ENCODE measurements at places on chromosomes 4 and X.
A peak's percentile ranks its signal among the peaks of the same experiment; 100 is the strongest.

DNA sequence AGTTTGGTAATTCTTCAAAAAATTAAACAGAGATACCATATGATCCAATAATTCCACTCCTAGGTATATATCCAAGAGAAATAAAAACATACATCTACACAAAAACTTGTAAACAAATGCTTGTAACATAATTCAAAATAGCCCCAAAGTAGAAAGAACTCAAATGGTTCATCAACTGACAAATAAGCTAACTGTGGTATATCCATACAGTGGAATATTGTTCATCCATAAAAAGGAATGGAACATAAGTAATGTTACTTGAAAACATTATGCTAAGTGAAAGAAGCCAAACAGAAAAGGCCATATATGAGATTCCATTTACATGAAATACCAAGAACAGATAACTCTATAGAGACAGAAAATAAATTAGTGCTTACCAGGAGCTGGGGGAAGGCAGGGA is 13.4 kb downstream of the RBBP7 start:
- no peak for DNase-seq

DNA sequence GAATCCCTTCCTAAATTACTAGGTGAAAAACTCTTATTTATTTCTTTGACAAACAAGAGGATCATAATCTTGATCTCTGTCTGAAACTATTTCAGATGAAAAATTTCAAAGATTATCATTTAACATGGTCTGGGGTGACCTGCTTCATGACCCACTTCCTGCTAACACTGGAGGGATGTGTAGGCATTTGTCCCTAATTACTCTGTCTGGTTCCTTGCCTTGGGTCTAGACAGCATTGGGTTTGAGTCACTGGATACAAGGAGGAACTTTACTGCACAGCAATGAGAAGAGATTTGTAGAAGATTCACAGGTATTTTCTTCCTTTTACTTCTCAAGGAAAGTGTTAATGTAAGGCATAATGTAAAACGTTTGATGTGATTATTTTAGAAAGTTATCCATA is 67.9 kb downstream of the LEF1 start:
- DNase-seq: no peak

- no peak for DNase-seq
Observed at GRCh38 chr4:71366766-71367165, 27.9 kb downstream of the SLC4A4 start.

GRCh38 chr4:5168891-5169290 is 117.6 kb downstream of the STK32B start:
- no peak for DNase-seq

DNA sequence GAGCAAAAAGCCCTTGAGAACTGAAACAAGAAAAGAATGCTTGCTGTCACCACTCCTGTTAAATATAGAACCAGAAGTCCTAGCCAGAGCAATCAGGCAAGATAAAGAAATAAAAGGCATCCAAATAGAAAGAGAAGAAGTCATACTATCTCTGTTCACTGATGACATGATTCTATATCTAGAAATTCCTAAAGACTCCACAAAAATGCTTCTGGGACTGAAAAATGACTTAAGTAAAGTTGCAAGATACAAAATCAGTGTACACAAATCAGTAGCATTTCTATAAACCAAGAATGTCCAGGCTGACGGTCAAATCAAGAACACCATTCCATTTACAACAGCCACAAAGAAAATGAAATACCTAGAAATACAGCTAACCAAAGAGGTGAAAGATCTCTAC is 552.7 kb upstream of the SLIT2 start:
- DNase-seq: no peak

GRCh38 chr4:150491132-150492049 is 90.6 kb upstream of the MAB21L2 start:
- DNase-seq: no peak

DNA sequence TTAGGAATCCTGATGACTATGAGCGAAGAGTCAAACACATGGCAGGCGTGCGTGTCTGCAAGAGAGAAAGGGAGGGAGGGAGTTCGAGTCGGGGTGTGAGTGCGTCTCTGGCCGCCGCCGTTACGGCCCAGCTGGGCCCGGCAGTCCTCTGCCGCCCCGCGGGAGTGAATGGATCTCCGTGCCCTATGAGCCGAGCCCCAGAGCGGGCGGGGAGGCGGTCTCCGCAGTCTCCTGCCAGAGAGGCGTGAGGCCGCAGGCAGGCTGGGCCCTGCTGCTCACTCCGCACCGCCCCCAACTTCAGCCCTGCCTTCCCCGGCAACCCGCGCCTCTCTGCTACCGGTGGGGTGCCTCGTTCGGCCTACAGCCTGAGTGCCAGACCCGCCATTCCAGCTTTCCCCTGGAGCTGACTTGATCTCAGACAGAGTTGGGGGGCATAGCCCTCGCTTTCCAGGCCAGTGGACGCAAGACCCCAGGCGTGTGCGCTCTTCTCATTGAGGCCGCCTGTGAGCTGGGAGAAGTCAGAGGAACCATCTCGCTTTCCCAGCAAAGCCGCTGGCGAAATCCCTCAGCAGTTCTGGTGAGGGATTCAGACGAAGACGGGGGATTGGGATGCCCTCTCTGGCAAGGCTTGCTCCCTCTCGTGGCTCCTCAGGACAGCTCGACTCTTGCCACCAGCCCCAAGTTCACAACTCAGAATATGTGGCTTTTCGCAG is 1.4 kb downstream of the SLC16A2 start:
- DNase-seq: no peak

DNA sequence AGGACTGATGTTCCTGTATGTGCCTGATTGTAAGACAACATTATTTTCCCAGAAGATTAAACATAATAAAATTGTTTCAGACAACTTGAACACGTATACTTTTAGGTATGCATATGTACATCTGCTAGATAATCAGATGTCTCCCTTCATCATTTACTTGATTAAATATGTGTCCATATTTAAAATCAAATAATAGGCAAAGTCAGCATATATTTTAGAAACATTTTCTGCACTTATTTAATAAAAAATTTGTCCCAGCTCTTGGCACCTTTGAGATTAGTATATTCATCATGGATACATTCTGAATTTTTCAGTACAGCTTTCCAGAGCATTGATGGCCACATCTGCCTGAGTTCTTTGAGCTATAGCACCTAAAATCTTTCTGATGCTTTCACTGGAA is 106.0 kb downstream of the ARHGAP10 start:
- no peak for DNase-seq

GRCh38 chr4:37951461-37952352 is 8.5 kb upstream of the PTTG2 start:
- DNase-seq: peak; percentile 85

DNA sequence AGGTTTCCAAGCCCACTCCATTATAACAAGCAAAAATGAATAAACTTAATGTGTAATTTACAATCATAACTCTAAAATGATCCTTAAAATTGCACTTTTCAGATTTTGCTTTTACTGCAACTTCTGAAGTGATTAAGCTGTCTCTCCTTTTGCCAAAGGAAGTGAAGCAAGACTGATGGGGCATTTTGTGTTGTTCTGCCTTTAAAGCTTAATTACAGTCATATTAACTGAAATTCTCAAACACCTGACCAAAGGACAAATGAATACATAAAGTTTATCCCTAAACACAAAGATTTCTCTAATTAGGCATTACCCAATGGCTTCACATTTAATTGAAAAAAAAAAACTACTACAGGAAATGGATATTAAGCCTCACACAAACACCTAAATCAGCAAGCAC is 101.8 kb downstream of the ATP11C start:
- DNase-seq: peak; percentile 13

GRCh38 chr4:121397434-121397833 is 16.6 kb upstream of the QRFPR start:
- no peak for DNase-seq

DNA sequence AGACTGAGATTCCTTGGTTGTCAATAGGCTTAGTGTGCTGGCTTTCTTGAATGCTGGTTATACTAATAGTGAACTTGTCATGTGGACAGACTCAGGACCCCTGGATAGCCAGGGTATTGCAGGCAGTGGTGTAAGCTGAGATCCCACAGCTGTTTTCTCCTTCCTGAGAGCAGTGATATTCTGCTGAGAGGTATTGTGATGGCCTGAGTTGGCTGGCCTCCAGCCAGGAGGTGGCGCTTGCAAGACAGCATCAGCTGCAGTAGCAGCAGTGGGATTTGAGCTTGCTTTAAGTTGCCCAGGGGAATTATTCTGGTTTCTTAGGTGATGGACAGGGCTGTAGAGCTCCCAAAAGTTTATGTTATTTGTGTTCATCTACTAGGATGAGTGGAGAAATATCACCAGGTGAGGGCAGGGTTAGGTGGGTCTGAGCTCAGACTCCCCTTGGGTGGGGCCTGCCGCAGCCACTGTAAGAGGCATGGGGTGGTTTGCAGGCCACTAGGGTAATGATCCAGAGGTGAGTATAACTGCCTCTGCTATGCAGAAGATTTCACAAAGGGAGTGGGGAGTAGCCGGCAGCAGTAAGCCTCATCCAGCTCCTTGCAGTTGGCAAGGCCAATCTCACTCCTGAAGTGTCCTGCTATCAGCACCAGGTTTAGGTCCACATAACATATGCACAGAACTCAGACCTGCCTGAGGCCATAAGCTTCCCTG is 66.2 kb downstream of the IL15 start:
- DNase-seq: no peak

DNA sequence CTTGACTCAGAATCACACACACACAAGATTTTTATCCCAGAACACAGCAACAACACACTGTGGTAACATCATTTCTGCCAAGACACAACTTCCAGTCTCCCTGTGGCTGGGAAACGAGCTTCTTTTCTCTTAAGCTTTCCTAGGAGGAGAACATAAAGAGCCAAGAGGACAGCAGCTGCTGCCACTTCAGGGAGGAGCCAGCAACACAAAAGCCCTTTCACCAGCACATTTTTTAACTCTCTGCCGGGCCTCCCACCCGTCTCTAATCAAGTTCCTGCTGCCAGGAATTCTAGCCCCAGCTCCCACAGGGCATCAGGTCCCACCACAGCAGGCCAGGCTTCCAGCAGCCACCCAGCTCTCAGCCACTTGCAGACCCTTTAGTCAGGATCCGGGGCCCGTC is 22.4 kb downstream of the FAT1 start:
- no peak for DNase-seq

DNA sequence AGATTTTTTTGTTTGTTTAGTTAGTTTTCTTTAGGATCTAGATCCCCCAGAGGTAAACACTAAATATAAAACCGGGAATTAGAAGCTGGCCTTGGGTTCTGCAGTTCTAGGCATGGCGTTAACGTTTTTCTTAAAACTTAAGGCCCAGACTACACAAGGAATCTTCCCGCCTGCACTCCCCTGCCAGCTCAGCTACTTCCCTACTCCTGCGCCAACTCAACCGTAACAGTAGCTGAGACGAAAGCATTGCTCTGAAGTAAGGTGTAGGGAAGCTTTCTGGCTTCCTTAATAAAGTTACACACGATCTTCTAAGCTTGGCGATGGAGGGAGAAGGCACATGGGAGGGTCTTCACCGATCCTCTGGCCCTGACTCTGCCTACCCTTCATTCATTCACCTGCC is 37.1 kb downstream of the CPE start:
- DNase-seq: no peak

DNA sequence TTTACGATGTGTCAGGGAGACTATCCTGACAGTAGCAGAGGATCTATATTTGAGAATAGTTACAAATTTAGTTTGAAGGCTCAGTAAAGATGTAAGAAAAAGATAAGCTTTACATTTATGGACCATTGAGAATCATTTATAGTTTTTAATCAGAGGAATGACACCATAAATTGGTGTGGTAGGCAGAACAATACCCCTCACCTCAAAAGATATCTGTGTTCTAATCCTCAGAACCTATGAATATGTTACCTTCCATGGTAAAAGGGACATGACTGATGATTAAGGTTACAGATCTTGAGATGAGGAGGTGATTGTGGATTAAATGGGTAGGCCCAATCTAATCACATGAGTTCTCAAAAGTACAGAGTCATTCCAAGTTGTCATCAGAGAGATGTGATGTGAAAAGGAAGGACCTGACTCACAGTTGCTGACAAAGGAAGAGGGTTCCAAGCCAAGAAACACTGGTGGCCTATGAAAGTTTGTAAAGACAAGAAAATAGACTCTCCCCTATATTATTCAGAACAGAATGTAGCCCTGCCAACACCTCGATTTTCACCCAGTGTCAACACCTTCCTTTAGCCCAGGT is 27.0 kb downstream of the EREG start:
- DNase-seq: no peak

- DNase-seq: no peak
Observed at GRCh38 chrX:39613482-39613995, 484.2 kb downstream of the BCOR start.

- DNase-seq: no peak
Observed at GRCh38 chr4:126627255-126627654, 1005.5 kb upstream of the INTU start.

GRCh38 chrX:51336584-51336983 is 4.0 kb downstream of the NUDT10 start:
- DNase-seq: peak; percentile 23

- DNase-seq: no peak
Observed at GRCh38 chr4:142383800-142384470, 462.2 kb downstream of the INPP4B start.

GRCh38 chrX:20653070-20653469 is 386.4 kb upstream of the RPS6KA3 start:
- DNase-seq: no peak

GRCh38 chr4:56671860-56672259 is 9.2 kb downstream of the HOPX start:
- DNase-seq: no peak

DNA sequence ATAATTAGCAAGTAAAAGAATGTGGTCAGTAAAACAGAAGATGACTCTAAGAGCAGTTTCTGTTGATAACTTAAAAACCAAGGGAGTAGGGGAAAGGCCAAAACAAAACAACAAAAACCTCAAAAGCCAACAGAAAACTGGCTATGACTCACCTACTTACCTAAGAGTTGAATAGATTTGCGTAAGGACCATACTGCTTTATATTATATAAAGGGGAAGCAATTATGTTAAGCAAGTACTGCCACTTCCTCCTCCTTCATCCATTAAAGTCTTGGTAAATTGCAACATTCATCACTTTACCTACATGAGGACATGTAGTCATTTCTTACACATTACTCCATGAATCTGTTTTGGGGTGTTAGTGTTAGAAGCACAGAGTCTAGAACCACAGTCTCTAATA is 85.9 kb upstream of the FAM47A start:
- DNase-seq: no peak

DNA sequence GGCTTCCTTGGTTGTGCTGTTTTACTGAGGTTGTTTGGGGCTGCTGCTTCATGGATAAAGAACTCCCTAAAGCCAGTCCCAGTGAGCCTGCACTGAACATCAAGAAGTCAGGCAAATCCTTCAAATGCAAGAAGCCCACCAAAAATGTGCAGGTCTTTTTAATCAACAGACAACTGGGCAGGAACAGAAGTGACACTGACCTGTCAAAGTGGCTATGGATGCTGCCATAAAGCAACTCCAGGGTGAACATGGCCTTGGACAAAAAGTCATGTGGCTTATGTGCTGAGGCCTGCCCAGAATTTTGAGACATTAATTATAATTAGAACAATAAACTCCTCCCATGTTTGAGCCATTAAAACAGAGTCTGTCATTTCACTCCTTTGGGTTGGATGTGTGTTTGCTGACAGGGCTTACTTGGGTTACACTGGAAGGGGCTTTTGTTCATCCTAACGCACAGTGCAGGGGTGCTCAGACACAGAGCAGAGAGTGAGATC is at the start of gene ETDC:
Gene ETDC, plus strand, starts transcription at position 51 of the 494 bp plus-strand sequence. Its CDS starts 0 bp downstream, at position 51.
- no peak for DNase-seq
